ENCODE measurements at places on chromosomes 11 and 22.

GRCh38 chr22:45788522-45788921 lies 116.9 kb downstream of the ATXN10 start:
- DNase-seq: no peak

DNA sequence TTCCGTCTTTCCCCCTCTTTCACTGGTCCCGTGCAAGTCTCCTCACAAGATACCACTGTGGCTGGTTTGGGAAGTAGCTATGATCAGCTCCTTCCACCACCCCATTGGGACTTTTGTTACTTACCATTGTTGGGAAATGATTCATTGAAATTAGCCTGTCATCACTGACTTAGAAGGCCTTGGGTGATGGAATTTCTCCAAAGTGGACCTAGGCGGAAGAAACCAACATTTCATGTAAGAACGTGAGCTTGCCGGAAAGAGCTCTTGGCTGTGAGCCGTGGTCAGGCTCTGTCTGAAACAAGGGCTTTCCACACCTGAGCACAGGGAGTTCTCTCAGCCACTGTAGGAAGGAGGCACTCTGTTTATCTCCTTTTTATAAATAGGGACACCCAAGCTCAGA lies 23.5 kb upstream of the CRYBB3 start:
- DNase-seq: no peak

DNA sequence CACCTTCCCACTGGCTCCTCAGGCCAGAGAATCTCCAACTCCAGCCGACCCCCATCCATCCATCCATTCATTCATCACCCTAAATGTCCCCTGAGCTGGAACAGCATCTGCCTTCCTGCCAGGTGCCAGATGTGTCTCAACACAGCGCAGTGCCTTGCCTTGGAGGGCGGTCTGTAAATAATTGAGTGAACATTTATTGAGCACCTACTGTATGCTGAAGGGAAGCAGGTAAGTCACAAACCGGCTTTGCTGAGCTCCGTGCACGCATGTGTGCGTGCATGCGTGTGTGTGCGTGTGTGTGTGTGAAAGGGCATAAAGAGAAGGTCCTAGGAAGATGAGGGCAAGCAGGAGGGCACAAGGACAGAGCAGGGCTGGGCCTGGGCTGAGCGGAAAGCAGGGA lies 10.2 kb downstream of the KCNJ4 start:
- DNase-seq: no peak

GRCh38 chr22:36765131-36765942 lies 10.6 kb downstream of the IFT27 start:
- DNase-seq: no peak

DNA sequence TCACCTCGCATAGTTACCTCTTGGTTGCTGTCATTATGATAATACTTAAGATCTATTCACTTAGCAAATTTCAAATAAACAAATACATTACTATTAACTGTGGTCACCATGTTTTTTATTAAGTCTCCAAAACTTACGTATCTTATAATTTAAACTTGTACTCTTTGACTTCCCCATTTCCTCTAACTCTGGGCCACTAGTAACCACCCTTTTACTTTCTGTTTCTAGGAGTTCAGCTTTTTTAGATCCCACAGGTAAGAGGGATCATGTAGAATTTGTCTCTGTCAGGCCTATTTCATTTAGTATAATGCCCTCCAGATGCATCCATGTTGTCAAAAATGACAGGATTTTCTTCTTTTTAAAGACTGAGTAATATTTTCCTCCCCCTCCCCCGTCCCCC lies 212.4 kb upstream of the C11orf87 start:
- DNase-seq: no peak

- no peak for DNase-seq
These were observed 9.7 kb downstream of the CHRM1 start for GRCh38 chr11:62911137-62912130.

- DNase-seq: no peak
These were observed 113.7 kb upstream of the TIMP3 start for GRCh38 chr22:32687801-32688200.

- DNase-seq: no peak
These were observed 1.5 kb downstream of the GPR152 start for GRCh38 chr11:67450796-67451657.

GRCh38 chr11:119807841-119808240 lies 78.8 kb upstream of the NECTIN1 start:
- DNase-seq: no peak

DNA sequence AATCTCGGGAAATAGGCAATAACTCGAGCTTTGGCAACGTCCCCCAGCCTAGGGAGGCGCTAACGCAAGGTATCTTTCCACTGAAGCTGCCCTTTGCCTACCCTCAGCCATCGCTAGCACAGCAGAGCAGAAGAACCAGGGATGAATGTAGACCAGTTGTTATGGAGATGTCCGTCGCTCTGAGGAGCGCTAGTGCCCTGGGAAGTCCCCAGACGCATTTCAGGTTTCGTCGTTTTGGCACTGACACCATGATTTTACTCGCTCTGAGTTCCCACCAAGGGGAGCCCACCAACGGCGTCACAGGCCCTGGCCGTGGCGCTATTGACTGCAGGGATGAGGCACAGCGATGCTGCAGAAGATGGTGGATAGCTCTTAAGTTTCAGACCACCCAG lies 22.7 kb upstream of the BDNF start:
- no peak for DNase-seq

- no peak for DNase-seq
These were observed 320.5 kb downstream of the DDX10 start for GRCh38 chr11:108985236-108985944.

DNA sequence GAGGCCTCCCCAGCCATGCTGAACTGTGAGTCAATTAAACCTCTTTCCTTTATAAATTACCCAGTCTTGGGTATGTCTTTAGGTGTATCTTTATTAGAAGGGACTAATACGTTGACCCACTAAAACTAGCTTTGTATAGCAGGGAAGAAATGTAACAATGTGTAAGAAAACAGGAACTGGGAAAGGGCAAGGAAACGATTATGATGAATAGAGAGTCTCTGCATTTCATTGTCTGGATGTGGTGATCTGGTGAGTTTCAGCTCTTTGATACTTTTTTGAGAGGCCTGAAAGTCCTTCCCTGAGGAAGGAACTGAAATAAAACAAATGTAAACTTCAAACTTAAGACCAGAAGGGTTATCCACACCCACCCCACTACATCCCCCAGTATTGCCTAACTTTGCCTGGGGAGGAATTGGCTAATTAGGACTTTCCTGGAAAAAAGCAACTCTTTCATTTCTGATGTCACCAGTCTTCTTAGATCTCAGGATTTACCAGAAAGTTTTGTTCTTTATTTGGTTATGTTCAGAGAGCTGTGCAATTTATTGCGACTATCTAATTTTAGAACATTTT lies 119.0 kb downstream of the LDLRAD3 start:
- no peak for DNase-seq

- DNase-seq: no peak
These were observed 2.1 kb downstream of the C22orf23 start for GRCh38 chr22:37951305-37951704.

GRCh38 chr11:72228229-72228843 lies 3.8 kb downstream of the INPPL1 start:
- DNase-seq: no peak

DNA sequence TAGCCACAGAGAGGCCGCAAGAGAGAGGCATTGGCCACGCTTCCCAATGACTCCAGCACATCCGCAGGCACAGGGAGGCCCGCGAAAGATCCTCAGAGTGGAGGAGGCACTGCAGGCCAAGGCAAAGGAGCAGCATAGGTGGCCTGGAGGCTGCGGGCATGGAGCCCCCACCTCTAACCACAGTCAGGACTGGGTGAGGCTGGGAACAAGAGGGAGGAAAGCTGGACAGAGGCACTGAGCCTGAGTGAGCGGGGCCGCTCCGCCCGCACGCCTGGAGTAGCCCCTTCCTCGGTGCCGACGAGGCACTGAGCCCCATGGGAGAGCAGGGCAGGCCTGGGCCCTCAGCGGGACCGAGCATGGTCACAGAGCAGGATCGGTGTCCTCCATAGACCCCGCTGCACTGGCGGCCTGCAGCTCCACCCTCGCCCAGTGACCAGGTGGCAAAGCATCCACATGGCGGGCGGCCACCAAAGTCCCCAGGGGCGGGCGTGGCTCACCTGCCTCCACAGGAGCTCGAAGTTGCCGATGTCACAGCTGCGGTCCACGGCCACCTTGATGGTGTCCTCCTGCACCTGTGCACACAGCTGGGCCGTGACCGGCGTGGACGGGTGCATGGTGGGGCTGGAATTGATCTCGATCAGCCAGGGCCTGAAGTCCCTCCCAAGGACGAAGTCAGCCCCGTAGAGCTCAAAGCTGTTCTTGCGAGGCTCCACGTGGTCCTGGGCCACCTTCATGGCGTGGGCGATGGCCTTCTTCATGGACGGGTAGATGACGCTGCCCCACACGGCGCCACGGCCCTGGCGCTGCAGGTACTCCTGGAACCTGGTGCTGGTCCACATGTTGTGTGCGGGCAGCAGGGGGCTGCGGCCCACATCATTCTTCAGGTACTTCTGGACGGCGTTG lies 18.9 kb upstream of the IL17REL start:
- DNase-seq: no peak

- no peak for DNase-seq
These were observed 29.7 kb upstream of the ST14 start for GRCh38 chr11:130129922-130130321.

- no peak for DNase-seq
These were observed 1.2 kb downstream of the MYRF start for GRCh38 chr11:61753672-61754071.

- DNase-seq: peak; percentile 6
These were observed 43.4 kb downstream of the CPT1A start for GRCh38 chr11:68798221-68798813.

DNA sequence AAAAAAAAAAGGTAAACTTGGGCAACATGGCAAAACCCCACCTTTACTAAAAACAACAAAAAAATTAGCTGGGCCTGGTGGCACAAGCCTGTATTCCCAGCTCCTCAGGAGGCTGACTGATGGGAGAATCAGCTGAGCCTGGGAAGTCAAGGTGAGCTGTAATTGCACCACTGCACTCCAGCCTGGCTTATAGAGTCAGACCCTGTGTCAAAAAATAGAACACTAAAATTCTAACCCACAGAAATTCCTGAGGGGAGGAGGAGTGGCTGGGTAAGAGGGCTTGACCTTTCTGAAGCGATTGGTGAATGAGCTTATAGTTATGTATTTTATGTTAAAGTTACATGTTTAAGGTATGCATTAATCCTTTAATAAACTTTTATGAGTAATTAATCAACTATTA lies 53.3 kb downstream of the FAT3 start:
- no peak for DNase-seq

DNA sequence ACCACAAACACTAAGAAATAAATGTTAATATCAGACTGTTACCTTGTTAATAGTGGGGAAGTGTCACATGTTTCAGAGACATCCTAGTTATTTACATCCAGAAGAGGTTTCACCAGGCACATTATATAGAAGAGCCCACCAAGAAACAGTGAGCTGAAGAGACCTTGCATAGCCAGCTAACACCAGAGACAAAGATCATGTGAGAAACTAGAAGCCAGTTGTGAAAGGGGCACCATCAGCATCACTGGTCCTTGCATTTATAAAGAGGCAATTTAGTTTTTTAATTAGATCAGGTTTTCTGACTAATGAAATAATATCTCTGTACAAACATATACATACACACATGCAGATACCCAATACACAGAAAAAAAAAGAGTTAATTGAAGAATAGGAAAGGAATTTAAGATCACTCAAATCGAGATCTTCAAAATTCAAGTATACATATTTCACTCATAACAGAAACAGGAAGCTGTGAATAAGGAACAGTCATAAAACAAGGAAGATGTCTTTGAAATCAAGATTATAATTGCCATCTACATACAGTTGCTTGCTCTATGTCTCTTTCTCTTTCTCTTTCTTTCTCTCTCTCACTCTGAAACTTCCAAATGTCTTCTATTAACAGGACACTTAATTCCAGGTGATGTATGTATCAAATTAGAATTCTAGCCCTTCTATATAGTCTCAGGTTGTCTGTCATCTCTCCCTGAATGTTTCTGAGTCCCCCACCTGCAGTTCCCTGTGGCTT lies 348.7 kb downstream of the ETS1 start:
- no peak for DNase-seq

DNA sequence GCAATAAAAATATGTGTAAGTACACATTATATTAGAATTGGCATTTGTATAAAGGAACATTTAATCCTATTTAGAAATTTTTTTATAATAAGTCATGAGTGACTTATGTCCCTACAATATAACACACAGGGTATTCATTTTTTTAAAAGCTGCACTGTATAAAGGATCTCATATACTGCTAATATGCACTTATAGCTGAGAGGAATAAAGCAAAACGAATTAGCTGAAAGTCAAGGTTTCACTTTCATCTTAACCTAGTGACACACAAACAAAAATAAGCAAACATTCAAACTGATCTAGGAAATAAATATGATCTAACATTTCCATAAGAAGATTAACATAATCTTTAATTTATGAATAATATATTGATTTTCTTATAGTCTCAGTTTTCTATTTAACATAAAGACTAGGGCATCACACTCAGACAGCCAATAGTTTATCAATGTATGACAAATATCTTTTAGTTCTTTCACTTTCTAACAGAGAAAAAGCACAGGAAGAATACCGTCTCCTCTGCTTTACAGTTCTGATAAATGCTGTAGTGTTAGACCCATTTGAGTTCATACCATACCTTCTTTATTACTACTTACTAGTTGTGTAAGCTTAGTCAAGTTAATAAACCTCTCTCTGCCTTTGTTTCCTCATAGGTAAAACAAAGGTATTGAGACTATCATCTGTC lies 42.9 kb downstream of the DCDC1 start:
- DNase-seq: no peak

- no peak for DNase-seq
These were observed 19.8 kb downstream of the MMP27 start for GRCh38 chr11:102685754-102686153.

DNA sequence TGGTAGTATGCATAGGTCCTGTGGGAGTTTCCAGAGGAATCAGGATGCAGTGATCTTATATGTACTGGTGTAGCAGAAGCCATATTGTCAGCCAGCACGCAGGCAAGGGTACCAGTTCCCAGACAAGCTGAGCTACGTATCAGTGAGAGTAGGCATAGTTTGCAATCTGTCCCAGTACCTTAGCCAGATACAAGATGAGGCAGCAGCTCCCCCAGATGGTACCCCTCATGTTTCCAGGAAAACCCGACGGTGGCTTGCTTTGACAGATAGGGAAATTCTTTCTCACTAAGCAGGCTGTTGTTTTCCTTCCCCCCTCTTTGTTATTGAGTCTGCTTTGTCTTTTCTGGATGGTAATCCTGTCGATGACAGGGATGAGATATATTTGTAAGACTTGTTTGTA lies 109.7 kb upstream of the RRM1 start:
- DNase-seq: no peak

GRCh38 chr11:45028911-45029682 lies 78.4 kb upstream of the TP53I11 start:
- DNase-seq: no peak

DNA sequence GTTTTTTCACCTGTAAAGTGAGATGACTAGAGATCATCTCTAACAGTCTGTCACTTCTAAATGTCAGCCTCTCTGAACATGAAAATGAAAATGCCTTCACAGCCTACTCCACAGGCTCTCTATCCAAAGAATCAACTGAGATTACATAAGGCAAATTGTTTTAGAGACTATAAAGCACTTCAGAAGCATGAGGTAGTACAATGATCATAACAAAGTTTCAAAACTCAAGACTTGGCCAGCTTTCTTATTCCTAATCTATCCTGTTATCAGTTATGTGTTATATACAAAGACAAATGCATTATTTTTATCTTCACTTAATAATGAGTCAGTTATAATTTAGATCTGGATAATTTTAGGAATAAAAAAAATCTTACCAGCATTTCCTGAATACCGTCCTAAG lies 20.3 kb upstream of the CEP126 start:
- DNase-seq: no peak

Data from stimulated activated CD8-positive, alpha-beta memory T cell treated with anti-CD3 and anti-CD28 coated beads, Interleukin-4, amount 100 ng/mL, for 1 hour (primary cell).